ENCODE measurements at places on chromosomes 7 and 10.

GRCh38 chr7:24456526-24457218, 116.6 kb upstream of the PALS2 start:
- no peak for DNase-seq

GRCh38 chr7:2099048-2099957, 133.4 kb downstream of the MAD1L1 start:
- DNase-seq = no peak

GRCh38 chr7:79455173-79455790, 1.8 kb upstream of the MAGI2 start:
- no peak for DNase-seq

- no peak for DNase-seq
Measured at GRCh38 chr7:93315896-93316295, 83.7 kb downstream of the VPS50 start.

DNA sequence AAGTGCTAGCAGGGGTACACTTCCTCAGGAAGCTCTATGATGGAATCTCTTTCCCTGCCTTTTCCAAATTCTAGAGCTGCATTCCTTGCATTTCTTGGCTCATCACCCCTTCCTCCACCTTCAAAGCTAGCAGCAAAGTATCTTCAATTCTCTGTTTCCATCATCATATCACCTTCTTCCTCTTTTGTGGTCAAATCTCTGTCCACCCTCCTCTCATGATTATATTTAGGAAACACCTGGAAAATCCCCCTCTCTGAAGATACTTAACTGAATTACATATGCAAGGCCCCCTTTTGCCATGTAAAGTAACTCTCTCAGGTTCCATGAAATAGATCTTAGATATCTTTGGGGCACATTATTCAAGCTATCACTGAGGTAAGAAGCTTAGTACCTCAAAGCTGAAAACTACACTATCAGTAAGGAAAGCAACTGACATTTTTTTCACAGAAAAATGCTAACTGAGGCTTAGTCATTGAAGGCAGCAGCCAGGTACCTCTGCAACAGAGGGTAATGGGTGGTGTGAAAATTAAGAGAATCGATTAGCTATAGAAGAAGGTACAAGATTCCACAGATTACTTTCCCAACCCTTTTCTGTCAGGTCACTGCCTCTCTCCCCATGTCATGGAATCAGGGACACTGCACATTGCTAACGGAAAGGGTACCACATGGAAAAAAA, 197.3 kb downstream of the MACC1 start:
- no peak for DNase-seq

DNA sequence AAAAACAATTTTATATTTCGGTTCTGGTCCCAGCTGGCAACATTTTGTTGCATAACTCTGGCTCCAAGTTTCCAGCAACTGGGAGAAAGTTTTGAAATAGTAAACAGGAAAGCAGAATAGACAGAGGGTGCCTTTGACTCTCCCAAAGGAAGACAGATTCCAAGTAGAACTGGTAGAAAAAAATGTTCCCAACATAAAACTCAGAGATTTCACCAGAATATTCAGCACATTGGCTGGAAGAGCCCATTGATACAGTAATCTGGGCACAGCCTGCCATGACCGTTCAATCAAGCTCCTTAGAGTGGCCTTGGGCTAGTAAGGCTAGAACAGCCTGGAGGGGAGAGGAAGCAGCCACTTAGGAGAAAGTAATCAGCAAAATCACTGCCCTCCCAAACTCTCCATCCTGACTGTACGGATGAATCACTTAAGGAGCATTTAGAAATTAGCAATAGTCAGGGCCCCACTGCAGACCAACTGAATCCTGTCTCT, 120.4 kb downstream of the CUBN start:
- DNase-seq = no peak

- no peak for DNase-seq
Measured at GRCh38 chr7:88460650-88461049, 154.0 kb upstream of the STEAP4 start.

GRCh38 chr7:22860784-22861482, 38.3 kb upstream of the TOMM7 start:
- no peak for DNase-seq

- DNase-seq = no peak
Measured at GRCh38 chr7:34928052-34928451, 109.2 kb downstream of the DPY19L1 start.

DNA sequence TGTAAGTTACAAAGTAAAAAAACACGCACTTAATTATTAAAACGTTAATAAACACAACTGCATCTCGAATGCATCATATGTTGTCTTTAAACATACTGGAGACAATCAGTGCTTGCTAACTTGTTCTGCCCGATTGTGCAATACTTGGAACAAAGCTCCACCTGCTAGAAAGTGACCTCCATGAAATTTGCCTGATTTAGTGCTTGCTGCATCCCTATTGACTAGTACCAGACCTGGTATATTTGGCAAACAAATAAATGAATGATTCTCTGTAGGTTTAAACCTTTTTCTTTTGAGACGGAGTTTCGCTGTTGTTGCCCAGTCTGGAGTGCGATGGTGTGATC, 6.2 kb downstream of the BZW2 start:
- DNase-seq = no peak

- DNase-seq = no peak
Measured at GRCh38 chr10:59372543-59372942, 10.2 kb upstream of the FAM13C start.

- DNase-seq = peak; percentile 92
Measured at GRCh38 chr10:122062831-122063674, 74.1 kb downstream of the TACC2 start.

- no peak for DNase-seq
Measured at GRCh38 chr10:93601146-93601773, at the start of gene RBP4. Gene RBP4, minus strand, starts transcription at chr10:93601235. Its CDS starts 207 bp downstream, at chr10:93601028.

DNA sequence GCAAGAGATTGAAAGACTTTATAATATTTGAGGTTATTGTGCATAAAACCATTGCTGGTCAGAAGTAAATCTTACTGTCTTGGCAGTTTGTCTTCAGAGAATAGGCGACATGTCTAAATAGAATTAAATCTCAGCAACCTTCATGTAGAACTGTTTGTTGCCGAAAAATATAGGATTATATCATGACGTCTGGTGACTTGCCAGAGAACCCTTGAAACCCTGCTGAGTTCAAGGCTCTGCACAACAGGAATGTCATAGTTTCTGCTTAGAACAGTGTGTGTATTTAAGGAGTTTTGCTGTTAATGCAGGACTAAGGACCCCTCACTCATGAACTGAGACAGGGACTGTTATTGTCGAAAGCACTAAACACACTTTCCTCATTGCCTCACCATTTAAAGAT, 206.4 kb upstream of the ETV1 start:
- no peak for DNase-seq

DNA sequence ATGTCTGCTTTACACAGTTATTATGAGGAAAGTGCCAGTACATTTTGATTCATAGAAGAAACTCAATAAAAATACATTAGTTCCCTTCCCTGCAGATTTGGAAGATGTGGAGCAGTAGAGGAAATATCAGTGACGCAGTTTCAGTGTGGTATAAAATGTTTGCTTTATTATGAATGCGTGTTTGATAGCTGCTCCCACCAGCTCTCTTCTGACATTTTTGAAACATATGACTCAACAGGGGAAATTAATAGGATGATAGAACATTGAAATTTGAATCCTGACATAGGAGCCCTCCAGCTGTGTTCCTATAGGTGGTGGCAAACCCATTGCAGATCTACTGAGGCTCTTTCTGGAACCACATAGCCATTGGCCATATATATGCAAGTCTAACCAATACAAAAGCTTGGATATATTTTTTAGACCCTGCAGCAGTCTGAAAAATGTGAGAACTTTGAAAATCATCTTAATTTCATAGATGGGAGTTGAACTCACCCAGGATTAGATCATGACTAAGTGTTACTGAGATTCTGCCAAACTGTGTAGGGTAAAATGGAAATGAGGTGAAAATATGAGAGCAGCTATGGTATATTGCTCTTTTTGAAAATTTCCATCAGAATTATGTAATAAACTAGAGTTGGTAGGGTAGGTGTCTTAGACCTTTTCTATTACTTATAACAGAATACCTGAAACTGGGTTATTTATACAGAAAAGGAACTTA, 47.8 kb downstream of the BZW2 start:
- DNase-seq = no peak

GRCh38 chr10:86225103-86225782, 141.4 kb downstream of the GRID1 start:
- no peak for DNase-seq

DNA sequence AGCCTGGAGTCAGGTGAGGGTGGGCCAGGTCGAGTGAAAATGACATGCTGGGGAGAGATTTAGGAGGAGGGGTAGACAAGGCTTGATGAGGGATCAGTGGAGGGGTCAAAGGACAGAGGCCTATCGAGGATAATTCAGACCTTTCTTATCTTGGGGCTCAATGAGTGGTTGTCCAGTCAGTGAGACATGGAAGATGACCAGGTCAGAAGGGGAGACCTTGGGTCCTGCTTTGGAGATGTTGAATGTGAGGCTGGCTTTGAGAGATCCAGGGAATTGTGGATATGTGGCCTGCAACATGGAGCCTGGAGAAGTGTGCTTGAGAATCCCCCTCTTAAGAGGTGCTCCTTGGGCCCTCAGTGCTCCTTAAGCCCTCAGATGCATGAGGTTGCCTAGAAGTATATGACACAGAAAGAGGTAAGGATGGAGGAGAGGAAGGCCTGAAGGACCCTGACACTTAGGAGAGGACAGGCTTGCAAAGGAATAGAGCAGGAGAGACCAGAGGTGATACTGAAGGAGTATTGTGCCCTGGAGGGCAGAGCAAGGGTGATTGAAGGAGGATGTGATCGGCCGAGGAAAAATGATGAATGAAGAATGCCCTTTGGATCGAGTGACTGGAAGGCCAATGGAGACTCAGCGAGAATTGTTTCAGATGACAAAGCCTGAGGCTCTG, 129.8 kb upstream of the GPR26 start:
- DNase-seq = no peak

GRCh38 chr7:159120540-159120919, 24.1 kb downstream of the VIPR2 start:
- DNase-seq = peak; percentile 56

DNA sequence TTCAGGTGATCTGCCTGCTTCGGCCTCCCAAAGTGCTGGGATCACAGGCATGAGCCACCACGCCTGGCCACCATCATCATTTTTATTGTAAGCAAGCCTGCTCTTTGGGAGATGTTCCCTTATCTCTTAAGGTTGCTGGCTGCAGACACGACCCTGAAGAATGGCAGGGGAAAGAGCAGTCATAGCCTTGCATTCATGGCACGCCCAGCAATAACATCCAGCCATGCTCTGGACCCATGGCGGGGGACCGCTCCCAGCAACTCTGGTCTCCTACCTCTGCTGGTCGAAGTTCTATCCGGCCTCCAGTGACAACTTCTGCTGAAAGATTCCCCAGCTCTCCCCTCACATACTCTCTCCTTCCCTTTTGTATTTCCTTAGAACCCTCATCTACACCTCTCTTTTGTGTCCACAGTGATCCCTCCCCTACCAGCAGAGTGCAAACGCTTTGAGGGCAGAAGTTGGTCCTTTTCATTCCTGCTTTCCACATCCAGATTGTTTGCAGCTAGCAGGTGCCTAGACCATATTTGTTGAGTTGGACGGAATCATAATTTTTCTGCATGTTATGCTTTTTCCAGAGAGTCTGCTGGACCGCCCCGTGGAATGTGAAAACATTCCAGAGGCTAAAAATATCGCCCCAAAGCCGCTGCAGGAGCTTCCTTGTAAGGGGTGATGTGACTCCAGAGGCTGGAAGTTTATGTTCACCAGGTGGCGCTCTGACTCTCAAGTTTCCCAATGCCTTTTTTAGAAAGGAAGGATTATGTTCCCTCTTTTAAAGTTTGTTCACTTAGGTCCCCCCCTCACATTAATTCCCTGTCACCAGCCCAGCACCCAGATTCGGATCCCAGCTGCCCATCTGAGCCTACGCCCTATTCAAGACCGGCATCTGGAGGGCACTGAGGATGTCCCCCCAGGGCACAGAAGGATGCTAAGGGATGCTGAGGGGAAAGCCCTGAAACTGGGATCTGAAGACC, 4.3 kb upstream of the MARVELD1 start:
- no peak for DNase-seq

GRCh38 chr10:20596911-20597310, 300.2 kb downstream of the NEBL start:
- DNase-seq = no peak

- DNase-seq = no peak
Measured at GRCh38 chr10:67780759-67781538, 57.0 kb downstream of the DNAJC12 start.

DNA sequence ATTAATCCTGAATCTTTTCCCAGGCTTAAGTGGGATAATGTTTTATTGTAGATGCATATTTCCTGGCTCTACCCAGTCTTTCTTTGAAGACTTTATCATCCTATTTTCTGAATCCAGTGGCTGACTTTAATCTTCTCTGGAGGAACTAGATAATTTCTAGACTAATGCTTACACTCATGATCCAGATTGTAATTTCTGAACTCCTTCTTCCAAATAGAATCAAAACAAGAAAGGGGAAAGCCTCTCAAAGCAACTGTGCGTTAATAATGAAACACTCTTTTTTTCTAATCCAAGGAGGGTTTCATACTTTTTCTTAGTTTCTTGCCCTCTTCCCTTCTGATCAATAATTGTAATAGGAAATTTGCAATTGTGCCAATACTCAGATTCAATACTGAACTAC, 8.0 kb downstream of the GSTK1 start:
- no peak for DNase-seq

DNA sequence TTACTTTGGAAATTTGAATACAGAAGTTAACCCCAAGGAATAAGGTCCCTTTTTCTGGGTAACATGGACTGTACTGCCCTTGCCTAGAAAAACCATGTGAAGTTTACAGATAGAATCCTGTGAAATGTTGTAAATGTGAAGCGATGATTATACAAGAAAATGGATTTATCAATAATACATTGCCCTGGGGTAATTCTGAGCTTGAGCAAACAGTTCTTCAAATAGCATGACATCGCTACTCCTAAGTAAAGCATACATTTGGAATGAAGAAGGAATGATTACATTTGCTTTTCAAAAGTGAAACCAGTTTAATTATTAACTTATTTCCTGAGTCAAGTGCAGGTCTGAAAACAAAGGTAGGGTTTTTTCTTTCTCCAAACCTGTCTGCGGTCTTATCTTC, 43.3 kb upstream of the FZD8 start:
- DNase-seq = no peak

- DNase-seq = no peak
Measured at GRCh38 chr10:102473445-102474331, 22.3 kb upstream of the C10orf95 start.

DNA sequence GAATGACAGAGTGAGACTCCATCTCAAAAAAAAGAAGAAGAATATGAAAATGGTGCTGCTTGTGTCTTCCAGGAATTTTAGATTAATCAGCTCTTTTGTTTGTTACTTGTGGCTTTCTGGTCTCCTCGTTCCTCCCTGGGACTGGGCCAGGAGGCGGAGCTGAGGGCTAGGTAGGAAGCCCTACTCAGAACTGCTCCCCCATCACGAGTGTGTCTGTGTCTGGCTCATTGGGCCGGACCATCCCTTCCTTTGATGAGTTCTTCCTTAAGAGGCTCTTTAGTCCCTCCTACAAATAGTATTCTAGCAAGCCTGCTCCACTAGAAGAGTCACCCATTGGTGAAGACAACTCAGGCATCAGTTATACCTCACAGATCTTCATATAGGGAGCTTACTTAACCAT, 56.8 kb upstream of the YAE1 start:
- DNase-seq = no peak

Measured in suprapubic skin (tissue), 4 donors.